ENCODE measurements at places on chromosomes 2 and 18.
A peak's percentile ranks its signal among the peaks of the same experiment; 100 is the strongest.

GRCh38 chr18:10009321-10010144 is 95.7 kb downstream of the VAPA start:
- no peak for DNase-seq

DNA sequence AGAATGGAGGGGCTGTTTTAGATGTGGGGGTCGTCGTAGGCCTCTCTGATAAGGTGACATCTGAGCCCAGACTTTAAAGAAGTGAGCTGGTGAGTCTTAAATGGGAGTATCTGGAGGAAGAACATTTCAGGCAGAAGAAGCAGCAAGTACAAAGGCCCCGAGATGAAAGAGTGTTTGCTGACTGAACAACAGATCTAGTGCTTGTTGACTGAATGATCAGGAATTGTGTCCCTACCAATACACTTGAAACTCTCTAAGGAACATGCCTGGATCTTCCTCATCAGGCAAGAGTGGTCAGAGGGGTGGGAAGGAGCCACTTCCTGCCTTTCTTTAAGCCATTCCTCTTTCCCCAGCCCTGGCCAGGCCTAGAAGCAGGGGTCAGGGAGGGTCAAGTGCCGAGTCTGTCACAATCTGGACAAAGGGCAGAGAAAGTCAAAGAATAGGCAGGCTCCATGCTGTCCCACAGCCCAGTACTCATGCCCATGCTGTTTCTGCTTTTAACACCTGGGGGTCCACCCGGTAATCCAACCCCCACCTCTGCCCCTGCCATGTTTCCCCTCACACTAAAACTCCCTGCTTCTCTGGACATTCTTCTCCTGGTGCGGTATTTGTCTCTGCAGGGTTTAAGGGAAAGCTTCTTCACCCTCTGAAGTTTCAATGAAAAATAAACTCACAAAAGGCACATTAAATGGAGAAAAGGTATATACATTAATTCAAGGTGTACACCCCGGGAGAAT is 3.0 kb upstream of the TMEM37 start:
- DNase-seq: peak; percentile 86

- DNase-seq: peak; percentile 13
These were observed 571.9 kb upstream of the PKDCC start for GRCh38 chr2:41475959-41476358.

DNA sequence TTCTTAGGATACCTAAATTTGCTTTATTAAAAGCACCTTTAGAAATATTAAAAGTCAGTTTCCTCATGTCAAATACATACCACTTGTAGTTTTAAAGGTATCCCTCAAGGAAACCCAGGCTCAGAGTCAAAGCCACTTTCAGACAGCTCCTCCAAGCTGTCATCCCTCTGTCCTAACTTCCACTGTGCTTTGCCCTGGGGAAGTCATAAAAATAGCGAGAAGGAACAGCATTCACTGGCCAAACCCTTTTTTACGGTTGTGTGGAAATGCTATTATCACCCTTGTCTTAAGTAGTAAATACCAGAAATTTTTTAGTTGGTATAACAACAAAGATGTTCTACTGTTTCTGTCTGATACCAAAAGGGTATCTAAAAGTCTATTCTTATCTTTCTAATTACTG is 680.5 kb downstream of the ZEB2 start:
- no peak for DNase-seq

DNA sequence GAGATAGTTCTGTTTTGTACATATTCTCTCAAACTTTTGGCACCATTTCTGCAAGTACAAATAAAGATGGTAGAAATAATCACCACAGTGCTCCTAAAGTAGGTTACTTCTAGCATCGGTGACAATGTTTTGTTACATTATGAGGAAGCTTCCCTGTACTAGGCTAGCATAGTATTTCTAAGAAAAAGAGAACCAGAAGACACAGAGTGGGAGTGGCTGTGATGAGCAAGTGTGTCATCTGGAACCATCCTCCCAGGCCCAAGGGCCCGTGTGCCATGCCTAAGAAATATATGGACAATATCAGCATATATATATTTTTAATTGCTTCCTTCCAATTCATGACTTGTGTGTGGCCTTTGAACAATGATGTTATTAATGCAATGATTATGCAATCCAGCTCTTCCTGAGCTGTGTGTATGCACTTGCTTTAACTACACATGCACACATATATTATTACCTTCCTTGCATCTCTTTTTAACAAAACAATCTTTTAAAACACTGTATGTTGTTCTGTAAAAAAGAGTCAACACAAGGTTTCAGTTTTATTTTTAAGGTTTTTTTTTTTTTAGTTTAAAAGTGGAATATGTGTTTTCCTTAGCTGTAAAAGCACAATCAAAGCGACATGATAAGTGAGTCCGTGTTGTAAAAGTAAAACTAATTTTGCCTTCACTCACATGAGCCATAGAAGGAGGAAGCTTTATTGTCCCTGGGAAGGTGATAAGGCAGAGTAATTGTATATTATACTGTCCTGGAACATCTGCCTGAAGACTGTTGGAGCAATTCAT is 303.9 kb downstream of the ZNF407 start:
- peak; percentile 87 for DNase-seq

GRCh38 chr2:63500398-63500797 is 87.9 kb downstream of the WDPCP start:
- no peak for DNase-seq

DNA sequence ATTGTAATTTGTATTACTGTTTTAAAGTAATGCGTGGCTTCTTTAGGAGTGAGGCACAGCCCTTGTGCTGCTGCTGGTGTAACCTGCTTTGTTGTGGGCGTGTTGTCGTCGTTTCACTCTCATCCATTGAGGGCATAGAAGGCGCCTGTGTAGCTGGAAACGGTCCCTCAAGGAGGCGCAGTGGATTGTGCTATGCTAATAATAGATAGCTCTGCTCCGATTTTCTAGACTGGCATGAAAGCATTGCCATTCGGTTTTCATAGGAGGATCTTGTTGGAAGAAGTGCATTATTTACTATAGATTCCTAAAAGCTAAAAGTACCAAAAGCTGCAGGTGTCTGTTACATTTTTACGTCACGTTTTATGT is 17.9 kb downstream of the RAB12 start:
- no peak for DNase-seq

- DNase-seq: no peak
These were observed 21.7 kb upstream of the LRRTM1 start for GRCh38 chr2:80326214-80326613.

DNA sequence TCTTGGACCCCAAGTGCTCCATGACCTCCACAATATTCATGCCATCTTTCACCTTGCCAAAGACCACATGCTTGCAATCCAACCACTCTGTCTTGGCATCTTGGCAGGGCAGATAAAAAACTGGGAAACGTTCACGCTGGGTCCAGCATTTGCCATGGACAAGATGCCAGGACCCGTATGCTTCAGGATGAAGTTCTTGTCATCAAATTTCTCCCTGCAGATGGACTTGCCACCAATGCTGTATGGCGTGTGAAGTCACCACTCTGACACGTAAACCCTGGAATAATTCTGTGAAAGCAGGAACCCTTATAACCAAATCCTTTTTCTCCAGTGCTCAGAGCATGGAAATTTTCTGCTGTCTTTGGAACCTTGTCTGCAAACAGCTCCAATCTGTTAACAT is 21.5 kb downstream of the CNOT11 start:
- no peak for DNase-seq

DNA sequence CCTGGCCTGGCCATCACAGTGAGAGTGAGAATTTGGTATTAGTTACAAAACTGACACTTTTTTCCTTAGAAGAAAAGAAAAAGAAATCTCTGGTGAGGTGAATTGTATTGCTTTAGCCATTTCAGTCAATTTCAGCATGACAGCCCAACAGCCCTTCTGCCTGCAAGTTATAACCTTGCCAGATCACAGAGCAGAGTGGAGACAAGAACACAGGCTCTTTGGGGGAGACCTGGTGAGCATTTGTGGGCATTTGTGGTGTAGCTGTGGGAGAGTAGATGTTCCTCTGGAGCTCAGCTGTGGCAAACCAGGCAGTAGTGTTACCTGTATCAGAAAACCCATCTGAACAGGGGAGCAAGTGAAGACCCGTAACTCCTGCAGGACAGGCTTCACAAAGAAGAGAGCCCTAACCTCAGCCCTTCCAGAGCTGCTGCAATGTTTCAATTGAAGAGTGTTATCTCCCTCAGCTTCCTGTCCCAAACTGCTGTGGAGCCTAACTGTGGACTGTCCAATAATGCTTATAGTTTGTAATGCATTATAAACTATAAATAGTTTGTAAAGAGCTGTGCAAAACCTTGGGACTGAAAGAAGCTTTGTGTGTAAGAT is 22.8 kb upstream of the DLX1 start:
- DNase-seq: no peak

DNA sequence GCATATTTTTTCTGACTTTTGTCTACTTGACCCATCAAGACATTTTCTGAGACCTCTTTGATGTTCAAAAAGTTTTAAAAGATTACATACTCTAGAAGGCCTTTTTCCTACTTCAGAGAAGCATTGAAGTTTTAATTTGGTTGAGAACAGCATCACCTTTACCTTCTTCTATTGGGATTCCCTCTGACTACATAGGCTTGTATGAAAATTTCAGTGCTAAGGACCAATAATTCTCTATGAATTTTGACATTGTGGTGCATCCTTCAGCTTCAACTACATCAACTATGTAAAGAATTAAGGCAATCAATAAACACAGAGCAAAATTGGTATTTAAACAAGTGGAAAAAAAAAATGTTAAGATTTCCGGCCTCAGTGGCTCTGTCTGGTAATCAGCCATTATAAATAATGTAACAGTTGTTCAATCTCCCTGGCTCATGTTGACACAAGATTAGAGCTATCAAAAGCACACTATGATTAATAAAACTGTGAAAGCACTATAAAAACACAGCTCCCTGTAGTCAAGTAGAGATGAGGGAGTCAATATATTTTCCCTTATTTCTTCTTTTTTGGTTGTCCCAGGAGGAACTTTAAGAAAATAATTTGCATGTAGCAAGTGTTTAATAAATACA is 627.0 kb upstream of the SYT4 start:
- DNase-seq: no peak

DNA sequence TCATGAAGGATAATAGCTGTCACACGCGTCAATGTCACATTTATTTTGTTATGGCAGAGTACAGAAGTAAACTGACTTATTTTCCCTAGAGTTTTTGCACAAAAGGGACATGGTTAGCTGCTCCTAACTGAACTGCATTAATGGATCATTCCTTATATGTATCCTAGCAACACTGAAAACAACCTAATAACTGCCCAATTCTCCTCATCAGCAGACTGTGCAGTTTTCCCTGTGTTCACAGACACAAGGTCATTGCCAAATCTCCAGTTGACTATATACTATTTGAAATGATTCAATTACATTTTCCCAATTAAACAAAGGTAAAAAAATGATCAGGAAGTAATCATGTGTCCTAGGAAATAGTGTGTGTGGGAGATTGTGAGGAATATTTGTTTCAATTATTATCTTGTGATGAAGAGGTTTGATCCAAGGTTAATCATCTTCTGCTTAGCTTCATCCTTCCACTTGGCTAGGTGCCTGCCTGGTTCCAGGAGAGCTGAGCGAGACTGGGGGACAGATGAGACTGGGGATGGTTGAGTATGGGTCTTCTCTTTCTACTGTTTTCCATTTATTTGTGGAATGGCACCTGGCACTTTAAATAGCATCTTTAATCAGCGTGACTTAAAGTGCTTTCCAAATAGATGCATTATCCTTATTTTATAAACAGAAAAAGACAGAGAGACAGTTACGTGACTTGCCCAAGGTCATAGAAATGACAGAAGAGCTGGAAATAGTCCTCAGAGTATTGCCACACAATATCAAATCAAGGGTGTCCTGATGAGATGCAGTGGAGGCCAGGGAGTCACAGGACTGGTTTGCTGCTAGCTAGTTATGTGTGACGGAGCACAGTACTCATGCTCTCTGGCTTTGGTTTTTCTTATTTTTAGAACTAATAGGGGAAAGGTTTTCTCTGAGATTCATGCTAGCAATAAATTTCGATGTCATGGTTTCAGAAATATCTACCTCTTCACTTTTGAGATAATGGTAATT is 335.6 kb downstream of the PIK3C3 start:
- no peak for DNase-seq

- no peak for DNase-seq
These were observed 92.4 kb upstream of the DAPL1 start for GRCh38 chr2:158702740-158703139.

DNA sequence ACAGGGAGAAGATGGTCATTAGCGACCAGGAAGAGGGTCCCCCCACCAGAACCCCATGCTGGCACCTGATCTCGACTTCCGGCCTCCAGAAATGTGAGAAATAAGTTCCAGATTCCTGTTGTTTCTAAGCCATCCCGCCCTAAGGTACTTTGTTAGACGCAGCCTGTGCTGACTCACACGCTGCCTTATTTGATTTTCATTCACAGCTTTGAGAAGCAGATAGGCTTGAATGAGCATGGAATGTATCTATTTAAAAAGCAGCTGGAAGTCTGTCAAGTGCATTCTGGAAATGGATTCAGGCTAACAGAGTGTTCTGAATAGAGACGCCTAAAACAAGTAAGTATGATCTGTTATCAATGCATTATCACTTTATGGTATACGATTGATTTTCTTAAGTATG is 8.3 kb upstream of the IL1R2 start:
- DNase-seq: no peak

DNA sequence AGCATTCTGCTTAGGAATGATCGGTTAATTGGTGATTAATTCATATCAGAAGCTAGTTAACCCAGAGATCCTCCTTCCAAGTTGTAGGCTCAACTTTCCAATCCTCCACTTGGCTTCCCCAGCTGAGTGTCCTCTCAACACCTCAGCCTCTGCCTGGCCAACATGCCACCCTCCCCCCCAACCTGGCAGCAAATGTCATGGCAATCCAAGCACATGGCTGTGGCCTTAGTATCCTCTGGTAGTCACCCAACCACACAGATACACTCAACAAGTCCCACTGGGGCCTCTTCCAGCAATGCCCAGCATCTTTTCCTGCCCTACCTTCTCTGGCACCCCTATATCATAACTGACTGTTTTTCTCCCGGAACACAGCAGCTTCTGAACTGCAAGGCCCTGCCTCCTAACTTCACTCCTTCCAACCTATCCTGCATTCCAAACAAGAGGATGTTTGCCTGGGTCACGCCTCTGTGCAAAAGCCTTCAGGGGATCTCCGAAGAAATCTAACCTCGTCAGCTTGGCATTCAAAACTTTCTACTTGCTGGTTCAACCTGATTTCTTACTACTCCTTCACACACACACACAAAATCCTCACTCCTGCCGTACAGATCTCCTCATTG is 195.0 kb downstream of the CYP26B1 start:
- DNase-seq: no peak

- peak; percentile 4 for DNase-seq
These were observed 2067.7 kb downstream of the SUCLG1 start for GRCh38 chr2:82391386-82391785.

GRCh38 chr18:32093102-32093511 is 1.4 kb downstream of the RNF138 start:
- peak; percentile 84 for DNase-seq

DNA sequence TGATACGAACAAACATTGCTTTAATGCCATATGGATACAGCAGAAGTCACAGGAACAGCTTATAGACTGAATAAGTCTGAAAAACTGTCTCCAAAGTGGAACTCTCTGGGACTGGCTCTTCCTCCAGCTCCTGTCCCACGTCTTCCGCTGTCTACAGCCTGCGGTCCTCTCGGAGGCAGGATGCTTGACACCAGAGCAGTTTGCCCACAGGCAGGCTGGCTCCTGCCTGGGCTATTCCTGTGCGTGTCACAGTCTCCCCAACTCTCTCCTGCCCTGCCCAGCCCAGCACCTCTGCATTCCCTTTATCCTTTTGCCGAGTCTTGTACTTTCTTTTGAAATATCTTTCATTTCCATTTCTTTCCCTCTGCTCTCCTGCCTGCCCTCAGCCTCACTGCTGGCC is 234.1 kb downstream of the FHOD3 start:
- DNase-seq: no peak

- no peak for DNase-seq
These were observed 24.3 kb upstream of the UGP2 start for GRCh38 chr2:63817382-63817781.

All from suppressor macrophage (primary cell).